NCI-H1092 treated with DMSO at 0.1 percent for 48 hours (cell line): ENCODE measurements at places on chromosomes 3 and 15.
A peak's percentile ranks its signal among the peaks of the same experiment; 100 is the strongest.

GRCh38 chr15:63836579-63836978 lies 2.8 kb upstream of the HERC1 start:
- DNase-seq: no peak

- DNase-seq: no peak
These were observed 392.5 kb upstream of the CADM2 start for GRCh38 chr3:84566256-84566655.

DNA sequence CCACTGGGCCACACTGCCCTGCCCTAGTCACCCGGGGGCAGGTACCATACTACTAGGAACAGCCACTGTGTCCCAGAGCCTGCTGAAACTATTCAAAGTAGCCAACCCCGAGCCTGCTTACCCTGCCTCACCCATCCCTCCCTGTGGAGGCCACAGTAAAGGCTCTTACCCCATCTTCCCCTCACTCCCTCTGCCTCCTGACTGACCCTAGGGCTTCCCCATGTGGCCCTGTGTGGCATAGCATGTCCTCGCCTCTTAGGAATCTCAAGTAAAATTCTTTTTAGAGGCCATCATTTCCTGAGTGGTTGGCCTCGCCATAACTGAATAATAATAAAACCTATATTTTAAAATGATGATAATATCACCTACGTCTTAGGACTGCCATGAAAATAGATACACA lies 112.2 kb upstream of the SLC6A11 start:
- DNase-seq: no peak

GRCh38 chr3:127484601-127485388 lies 105.7 kb downstream of the TPRA1 start:
- no peak for DNase-seq

DNA sequence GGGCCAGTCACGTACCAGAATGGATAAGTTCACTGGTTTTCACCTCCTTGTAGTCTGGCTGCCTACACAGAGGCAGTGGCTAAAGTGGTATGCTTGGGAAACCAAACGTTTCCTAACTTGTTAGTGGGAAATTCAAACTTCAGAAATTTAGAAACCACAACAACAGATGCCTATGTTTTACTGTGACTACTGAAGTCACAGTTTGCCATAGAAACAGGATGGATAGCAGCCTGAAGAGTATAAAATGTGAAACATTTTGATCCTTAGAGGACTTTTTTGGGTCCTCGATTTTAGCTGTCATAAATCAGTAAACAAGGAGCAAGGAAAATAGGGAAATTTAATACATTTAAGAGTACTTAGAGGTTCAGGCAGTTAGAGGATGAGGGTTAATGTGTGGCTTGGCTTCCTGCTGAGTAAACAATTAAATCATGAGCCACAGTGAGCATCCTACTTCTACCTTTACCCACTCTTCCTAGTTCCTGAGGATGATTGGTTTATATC lies 48.6 kb downstream of the CMSS1 start:
- DNase-seq: peak; percentile 58

GRCh38 chr3:108055931-108056330 lies 34.9 kb downstream of the CD47 start:
- DNase-seq: no peak

- no peak for DNase-seq
These were observed 33.0 kb upstream of the GNB5 start for GRCh38 chr15:52224211-52224610.

DNA sequence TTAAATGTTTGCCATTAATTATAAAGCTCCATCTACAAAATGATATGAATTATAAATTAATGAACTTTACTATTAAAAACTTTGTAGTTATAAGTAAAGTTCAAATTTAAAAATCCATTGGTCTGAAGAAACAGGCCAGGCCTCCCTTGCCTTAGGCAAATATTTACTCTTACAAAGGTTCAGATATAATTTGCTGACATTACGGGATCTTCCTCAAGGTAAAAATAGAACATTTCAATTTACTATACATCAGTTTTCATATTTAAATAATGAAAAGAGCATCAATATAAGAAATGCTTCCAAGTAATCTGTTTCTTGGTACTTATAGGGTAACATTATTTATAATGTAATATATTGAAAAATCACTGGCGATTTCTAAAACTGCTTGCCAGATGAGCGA lies 3.7 kb downstream of the CMTM6 start:
- DNase-seq: no peak

GRCh38 chr3:12810961-12811360 lies 14.5 kb downstream of the CAND2 start:
- DNase-seq: no peak

DNA sequence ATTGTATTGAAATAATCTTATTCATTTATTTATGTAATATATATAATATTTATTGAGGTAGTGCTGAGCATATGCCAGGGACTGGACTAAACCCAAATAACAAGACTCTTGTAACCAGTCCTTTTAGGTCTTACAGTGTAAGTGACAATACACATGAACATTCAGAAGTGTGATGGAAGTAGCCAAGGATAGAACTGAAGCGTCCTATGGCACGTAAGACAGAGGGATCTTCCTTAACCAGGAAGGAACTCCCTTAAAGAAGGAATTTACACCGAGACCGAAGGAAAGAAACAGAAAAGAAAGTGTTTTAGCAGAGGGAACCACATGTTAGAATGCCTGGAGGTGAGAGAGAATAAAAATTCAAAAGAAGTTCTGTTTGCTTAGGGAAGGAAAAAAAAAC lies 23.6 kb upstream of the CLDN1 start:
- no peak for DNase-seq

- DNase-seq: no peak
These were observed 51.9 kb downstream of the WWTR1 start for GRCh38 chr3:149605902-149606301.

- DNase-seq: no peak
These were observed 18.7 kb downstream of the SLC33A1 start for GRCh38 chr3:155835341-155836071.

DNA sequence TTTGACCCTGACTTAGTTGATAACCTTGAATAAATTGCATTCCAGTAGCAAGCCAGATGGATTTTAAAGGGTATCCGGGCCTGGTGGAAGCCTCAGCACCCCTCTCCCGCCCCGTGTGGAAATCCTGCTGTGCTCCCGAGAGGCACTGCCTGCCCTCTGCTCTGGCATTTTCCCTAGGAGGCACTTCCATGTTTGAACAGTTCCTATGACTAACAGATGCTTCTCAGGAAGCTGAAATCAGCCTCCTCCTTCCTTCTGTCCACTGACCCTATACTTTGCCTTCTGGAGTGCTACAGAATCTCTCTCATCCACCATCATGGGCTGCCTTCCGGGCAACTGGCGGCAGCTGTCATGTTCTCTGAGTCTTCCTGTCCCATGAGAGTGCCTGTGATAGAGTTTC lies 90.8 kb downstream of the GABRG3 start:
- DNase-seq: no peak

GRCh38 chr15:96381463-96381862 lies 51.0 kb downstream of the NR2F2 start:
- no peak for DNase-seq

DNA sequence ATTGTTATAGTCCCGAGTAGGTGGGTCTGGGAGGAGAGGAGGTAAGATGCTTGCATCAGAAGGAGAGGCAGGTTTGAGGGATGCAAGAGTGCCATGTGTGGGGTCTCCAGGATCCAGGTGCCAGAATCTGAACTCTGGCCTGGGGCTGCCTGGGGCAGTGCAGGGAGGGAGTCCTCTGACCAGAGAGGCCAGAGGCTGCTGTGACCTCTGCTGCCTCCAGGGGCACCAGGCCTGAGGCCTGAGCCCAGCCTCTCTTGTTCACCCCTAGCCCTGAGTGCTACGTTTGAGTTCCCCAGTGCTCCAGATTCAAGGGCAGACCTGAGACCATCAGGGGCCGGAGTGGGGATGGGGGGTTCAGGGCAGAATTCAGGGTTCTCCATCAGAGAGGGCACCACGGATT lies 7.4 kb downstream of the SLC38A3 start:
- DNase-seq: no peak

DNA sequence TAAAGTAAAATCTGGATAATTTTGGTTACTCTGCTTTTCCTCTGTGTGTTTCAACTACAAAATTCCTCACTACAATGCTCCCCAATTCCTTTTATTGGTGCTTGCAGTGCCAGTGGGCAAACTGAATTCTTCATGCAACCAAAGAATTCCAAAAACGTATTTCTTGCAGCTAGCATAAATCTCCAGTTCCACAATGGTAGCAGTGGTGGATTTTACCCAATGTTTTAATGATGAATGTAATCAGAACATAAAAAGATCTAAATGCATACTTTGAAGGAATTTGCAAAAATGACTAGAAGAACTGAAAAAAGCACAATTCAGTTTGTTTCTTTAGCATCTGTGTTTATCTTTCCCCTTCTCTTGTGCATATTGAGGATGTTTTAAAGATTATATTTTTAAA lies 359.6 kb upstream of the TPRG1 start:
- DNase-seq: no peak

DNA sequence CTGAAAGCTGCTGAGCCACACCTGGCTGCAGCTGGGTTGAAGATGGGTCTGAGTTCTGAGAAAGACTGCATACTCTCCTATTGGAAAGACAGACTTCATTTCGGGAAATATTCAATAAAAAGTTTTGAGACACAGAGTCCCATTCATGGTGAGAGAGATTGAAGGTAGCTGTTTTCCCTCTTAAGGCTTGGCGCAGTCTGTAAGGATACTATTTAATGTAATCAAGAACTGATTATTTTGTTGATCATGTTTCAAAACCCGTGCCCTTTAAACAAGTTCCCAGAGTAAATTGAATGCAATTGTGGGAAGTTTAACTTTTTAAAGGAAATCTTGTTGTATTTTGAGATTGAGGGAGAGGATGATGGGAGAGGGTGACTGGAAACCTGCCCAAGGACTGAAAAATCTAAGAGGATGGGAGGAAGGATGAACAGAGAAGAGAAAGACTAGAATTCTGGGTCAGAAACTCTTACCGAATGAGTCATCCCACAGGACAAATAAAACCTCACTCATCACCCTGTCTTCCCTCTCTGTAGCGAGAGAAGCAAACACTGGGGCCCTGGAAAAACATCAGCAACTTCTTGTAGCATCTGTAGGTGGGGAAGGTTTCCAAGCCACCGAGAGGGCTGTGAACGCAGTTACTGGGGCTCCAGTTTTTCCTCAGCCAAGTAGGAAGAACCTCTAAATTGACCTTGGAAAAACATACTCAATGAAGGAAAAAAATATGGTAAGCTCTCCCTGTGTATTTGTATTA lies 193.2 kb upstream of the TPRG1 start:
- peak; percentile 70 for DNase-seq

DNA sequence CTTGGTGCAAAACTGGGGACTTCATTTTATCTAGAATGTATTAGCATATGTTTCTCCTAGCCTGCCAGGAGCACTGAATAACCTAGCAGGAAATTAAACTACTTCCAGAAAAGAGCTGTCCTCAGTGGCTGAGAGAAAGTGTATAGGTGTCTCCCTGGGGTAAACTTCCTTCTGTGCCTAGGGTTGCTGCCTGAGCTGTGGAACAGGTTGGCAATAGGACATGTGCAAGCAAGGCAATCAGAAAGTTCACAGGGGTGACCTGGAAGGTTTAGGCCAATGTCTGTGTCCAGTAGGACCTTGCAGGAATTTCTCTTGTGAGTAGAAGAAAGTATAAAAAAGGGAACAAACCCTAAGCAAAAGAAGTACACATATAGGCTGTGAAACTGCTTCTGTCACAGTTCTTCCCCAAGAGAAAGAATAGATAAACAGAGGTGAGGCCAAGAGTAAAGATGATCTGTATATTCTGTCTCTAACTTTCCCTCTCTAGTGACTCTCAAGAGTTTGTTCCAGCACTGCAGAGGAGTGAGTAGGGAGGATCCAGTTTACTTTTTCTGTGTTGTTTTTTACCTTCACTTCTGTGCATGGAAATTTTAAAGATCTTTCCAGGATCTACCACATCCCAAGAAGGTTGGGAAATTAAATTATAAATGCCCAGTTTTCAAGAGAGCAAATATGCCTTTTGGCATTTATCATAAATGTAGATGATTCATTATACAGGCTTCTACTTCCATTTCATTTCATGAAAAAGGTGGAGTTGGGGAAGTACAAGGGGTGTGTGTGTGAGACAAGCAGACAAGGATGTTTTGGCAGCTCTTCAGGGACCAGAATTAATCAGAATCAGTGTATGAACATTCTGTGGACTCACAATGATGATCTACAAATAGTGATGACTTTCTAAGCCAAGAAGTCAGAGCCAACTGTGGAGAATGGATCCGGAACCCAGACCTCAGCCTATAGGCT lies 155.2 kb downstream of the RBPMS2 start:
- DNase-seq: no peak

- DNase-seq: no peak
These were observed 64.5 kb downstream of the LRCH3 start for GRCh38 chr3:197855571-197855970.

GRCh38 chr15:39752991-39753390 lies 29.6 kb downstream of the FSIP1 start:
- no peak for DNase-seq

DNA sequence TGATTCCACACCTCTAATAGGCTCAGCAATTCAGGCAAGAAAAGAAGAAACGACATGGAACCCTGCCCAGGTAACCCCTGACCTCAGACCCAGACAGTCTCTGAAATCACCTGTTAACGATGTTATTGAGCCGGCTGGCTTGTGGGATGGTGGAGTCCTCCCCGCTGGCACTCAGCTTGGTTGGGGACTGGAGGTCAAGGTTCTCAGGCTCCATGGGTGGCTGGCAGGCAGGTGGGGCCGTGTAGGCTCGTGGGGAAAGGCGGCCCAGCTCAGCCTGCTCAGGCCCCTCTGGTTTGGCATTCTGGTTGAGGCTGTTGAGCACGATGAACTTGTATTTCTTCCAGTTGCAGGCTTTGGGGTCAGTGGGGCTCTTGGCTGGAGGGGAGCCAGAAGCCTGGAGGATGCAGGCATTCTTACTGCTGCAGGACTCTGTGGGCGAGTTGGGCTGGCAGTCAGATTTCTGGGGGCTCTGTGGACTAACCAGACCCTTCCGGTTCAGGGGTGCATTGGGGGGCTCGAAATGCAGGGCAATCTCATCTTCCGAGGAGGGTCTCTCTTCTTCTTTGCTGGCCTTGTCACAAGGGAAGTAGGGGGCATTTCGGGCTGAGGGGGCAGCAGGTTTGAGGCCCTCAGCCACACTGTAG lies 16.2 kb downstream of the BCL6 start:
- DNase-seq: no peak

- no peak for DNase-seq
These were observed 194.6 kb downstream of the ADAMTSL3 start for GRCh38 chr15:83848315-83849050.

DNA sequence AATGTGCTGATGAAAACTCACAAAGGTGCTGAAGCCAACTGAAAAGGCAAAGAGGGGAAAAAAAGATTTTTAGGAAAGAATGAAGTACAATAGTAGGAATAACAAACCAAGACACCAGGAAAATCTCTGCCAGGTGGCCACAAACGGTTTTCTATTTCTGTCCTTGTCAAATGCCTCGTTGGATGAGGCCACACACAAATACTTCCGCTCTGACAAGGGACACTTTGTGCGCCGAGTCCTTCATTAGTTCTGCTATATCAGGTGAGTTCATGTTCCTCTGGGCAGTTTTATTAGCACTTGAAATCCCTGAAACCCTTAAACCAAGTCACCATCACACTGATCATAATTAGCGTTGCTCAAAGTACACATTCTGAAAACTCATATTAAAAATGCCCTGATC lies 373.1 kb downstream of the VPS13C start:
- no peak for DNase-seq

GRCh38 chr3:3082234-3082924 lies 27.8 kb downstream of the IL5RA start:
- no peak for DNase-seq

- DNase-seq: no peak
These were observed 22.6 kb downstream of the ZNF80 start for GRCh38 chr3:114214542-114215341.
